Right ventricle myocardium inferior (tissue), 1 donor: ENCODE measurements at places on chromosomes 1 and 21.

DNA sequence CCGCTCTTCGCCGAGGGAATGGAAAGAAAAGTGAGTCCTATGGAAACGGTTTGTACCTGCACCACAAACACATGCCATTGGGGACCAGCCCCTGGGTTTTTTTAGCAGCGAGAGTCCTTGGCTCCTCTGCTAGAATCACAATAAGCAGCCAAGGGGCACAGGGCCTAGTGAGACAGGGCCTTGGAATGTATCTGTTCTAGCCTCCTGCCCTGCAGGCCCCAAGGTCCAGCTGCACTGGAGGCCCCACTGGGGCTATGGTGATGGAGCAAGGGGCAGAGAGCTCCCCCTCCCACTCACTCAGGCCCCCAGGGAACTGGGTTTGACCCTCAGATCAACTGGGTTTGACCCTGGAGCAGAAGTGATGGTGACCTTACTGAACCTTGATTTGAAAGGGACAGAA, 14.4 kb downstream of the SHISA4 start:
- no peak for DNase-seq

GRCh38 chr1:145918992-145919939, 749 bp upstream of the PEX11B start:
- DNase-seq = peak; percentile 86

DNA sequence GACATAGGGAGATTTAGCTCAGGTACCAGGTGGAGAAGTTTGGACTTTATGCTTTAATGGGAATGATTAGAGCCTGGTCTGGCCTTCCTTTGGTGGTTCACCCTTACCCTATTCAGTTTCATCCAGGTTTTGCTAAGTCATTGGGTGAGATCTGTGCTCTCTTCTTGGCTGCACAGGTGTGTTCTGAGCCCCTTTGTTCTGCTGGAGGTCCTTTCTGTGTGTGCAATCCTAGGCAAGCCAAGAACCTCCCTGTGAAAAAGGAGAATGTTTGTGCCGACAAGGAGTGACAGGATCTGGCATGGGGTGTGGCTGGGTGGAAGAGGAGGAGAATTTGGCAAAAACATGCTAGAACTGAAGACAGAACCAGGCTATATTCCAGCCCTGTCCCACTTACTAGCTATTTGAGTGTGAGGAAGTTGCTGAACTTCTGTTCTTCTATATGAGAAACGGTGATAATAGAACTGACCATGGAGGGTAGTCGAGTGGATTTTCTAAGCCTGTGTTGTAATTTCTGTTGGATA, 4.6 kb downstream of the GSTM5 start:
- no peak for DNase-seq

DNA sequence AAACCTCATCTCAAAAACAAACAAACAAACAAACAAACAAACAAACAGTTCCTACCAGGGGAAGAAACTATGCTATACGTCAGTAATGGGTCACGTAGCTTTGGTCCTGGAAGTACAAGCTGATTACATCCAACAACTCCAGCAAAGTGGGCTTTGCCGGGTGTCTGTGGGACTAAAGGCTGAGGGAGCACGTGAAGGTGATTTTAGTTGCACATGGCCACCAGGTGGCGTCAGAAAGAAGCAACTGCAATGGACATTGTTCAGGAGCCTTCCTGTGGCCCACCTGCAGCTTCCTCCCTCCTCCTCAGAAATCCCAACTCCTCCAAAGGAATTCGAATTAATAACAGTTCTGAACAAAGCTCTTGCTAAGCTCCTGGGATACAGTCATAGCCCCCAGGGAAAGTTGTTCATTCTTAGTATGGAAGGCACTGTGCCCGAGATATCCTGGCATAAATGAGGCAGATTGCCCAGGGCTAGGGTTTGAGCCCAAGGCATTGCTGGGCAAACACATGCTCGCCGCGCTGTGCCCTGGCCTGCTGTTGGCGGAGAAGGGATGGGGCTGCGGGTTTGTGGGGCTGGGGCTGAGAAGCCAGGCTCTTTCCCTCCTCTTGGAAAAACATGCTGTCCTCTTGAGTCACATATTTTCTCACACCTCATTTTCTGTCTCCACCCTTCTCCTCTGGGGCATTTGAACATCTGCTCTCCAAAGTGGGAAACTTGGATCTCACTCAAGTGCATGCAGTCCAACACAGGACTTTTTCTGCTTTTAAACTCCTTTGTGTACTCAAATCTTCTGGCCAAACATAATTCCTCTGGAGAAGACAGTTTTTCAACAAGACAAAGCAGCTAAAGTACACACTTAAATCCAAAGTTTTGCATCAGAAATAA, 28.6 kb downstream of the AKNAD1 start:
- peak; percentile 84 for DNase-seq

GRCh38 chr1:51422367-51423072, 92.2 kb upstream of the TTC39A start:
- no peak for DNase-seq

DNA sequence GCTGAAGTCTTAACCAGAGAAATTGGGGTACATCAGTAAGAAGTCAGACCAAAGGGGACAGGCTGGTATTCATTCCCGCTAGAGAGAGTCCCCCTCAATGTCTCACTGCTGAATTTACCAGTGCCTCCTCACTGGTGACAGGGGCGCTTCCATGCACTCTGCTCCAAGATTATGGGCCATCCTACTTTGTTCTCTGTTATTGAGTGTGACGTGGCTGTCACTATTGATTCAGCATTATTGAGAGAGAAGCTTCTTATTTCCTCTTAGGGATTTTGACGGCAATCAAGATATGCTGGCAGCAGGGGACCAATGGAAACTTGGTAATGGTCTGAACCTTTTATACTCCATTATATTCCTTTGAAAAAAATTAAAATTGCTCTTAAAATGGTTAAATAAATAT, 118.6 kb downstream of the SYF2 start:
- DNase-seq = no peak

DNA sequence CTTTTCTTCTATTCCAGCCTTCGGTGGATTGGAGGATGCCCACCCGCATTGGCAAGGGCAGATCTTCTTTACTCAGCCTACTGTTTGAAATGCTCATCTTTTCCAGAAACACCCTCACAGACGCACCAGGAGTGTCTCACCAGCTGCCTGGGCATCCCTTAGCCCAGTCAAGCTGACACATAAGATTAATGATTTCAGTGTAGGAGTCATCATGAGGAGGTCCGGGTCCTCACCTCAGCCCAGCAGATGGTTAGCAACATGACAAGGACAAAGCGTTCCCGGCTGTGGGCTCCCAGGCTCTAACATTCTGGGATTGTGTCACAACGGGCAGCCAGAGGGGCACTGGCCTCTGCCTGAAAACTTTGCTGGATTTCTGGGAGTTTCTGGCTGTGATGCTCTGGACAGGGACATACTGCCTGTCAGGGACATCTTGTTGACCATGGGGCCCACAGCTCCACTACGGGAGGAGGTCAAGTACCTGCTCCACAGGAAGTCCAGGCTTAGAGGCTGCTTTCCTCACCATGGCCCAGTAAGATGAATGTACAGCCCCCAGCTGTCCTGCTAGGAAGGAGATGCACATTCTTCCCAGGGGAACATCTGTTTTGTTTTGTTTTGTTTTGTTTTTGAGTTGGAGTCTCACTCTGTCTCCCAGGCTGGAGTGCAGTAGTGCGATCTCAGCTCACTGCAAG, 204.0 kb upstream of the COA6 start:
- DNase-seq = no peak

GRCh38 chr1:8712413-8713231, 104.8 kb downstream of the RERE start:
- no peak for DNase-seq
